Brain microvascular endothelial cell (primary cell): ENCODE measurements at places on chromosomes 4 and X.

DNA sequence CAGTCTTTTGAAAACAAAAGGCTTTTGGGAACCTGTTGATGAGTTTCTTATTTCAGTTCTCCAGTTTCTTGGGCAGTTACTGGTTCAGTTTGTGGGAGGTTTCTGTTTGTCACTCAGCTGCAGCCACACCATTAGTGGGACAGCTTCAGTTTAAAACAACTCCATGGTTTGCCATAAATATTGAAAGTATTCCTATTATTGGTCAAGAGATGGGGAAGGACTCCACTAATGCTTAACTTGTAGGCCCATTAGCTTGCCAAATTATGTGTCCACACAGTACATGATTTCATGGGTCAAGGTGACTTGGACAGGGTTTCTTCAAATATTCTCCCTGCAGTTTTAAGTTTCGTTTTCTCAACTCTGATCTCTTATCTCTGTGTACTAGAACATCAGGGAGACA, 15.5 kb upstream of the ASIC5 start:
- no peak for DNase-seq

DNA sequence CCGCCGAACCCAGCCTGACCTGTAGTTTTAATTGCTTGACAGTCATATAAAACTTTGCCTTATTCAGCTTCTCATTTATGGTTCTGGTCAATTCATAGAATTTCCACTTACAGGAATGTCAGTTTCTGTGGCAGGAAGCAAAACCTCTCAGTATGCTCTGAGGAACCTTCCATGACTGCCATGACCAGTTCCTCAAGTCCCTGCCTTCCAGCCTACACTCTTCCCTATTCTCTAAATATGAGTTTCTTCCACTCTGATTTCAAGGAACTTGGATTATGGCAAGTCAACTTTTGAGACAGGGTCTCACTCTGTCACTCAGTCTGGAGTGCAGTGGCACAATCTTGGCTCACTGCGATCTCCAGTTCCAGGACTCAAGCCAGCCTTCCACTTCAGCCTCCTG, 26.0 kb upstream of the NSUN7 start:
- no peak for DNase-seq

- DNase-seq, result no peak
These were observed 55.0 kb downstream of the PRPS1 start for GRCh38 chrX:107683124-107683895.

DNA sequence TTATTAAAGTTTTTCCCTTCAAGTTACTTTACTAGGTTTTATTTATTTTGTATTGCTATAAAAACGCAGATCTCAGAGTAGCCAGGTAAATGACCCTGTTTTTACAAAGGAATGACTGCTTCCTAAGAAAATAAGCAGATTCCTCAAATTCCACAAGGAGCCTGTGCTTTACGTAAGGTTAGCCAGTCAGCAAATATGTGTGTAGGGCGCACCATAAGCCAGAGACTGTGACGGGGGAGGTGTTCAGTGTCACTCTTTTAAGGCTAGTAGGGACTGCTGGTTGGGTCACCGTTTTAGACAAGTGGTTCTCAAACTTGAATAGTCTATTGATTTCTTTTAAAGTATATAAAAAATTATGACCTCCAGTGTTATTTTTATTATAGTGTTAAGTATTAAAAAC, 119.9 kb downstream of the ANK2 start:
- peak; percentile 5 for DNase-seq

DNA sequence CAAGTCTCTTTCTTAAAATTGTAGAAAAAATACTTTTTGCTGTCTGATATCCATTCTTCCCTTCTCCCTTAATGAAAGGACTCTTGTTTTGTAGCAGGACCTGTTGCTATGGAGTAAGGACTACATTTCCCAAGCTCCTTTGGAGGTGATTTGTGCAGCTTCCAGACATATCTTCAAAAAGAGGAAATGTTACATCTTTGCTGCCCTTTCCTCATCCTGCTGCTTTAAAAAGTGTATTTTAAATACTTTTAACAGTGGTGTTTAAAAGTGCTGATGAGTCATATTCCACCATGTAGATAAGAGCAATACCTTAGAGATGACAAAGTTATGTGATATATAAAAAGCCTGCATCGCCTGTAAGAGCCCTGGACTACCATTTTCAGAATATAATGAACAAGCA, 98.7 kb downstream of the CFAP299 start:
- DNase-seq, result peak; percentile 37

- DNase-seq, result no peak
These were observed 414.3 kb downstream of the NAP1L3 start for GRCh38 chrX:93259029-93259428.
